Aorta (tissue), 5 donors: ENCODE measurements at places on chromosomes 6 and 20. TPM values are rescaled to one million over a fixed set of nuclear protein-coding genes. Genes with fewer than 3 reads are reported as not detected.

The PCED1A gene
- total RNA-seq = 50.7 TPM

The HSD17B8 gene
- total RNA-seq = 2.7 TPM

The DDX27 gene
- total RNA-seq = 23.3 TPM

The CLIC5 gene
- total RNA-seq = 3.7 TPM

The PPP1R11 gene
- total RNA-seq = 40.0 TPM

The ERVFRD-1 gene
- 0.12 TPM for total RNA-seq

DNA sequence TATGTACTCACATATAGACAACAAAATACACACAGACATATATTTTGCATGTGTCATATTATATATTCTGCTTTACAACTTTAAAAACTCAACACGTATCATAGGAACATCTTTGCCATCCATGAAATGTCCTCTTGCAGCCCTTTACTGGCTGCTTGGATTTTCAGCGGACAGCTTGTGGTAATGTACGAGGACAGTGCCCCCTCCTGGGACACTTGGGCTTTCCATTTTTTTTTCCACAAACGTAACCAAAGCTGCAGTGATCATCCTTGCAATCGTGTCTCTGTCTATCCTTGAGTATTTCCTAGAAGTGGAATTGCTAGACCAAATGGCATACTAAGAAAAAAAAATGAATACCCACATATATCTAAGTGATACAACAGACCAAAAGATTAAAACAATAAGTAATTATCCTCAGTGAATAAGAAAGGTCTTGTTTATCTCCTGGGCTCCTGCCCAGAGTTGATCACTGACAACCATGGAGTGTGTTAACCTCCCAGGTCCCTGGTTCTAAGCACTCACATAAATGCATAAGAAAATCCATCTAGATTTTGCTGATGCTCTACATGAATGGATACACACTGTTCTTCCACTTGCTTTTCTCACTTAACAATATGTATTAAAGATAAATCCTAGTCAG lies 18.1 kb downstream of the BPI start:
- DNase-seq = no peak
- no peaks in the 10 kb centered on the region for H3K27me3 ChIP-seq
- no peak overlapping the region for H3K27ac ChIP-seq
- no peak overlapping the region for H3K4me3 ChIP-seq

- peaks cover 8% of the 10 kb centered on the region for H3K4me1 ChIP-seq
- no peak overlapping the region for H3K27ac ChIP-seq
- H3K36me3 ChIP-seq = no peaks in the 10 kb centered on the region
- H3K4me3 ChIP-seq = no peak overlapping the region
- no peaks in the 10 kb centered on the region for H3K27me3 ChIP-seq
Observed at GRCh38 chr6:167856474-167856873, 29.8 kb downstream of the AFDN start.

DNA sequence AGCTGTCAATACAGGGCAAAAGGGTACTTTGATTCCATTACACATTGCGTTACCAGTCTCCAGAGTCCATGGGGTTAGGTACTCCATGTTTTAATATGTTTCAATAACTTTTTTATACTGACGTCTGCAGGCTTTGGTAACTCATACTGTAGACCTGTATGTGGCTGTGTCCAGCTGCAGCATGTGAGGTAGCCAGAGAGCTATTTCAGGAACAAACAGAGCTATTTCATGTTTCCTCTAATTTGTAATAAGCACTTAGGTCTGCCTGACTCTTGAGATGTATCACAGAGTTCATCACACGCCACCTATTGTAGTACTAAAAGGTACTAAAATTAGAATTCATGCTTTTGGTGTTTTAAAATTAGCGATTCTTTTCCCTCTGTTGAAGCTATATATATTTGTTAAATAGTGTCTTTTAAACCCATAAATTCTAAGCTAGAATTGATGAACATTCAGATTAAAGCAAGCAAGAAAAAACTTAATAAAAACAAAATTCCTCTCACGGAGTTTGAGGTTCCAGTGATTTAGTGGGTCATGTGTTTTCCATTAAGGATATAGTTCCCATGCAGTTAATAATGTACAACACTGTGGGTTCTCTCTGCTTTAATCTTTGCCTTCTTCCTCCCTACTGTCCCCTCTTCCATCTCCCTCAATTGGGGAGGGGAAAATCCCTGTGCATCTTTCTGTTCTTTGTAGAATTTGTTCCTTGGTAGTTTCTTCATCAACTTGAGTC lies 37.0 kb downstream of the FOXO3 start:
- no peak overlapping the region for H3K27ac ChIP-seq
- no peak overlapping the region for H3K4me3 ChIP-seq
- H3K4me1 ChIP-seq = peaks cover 24% of the 10 kb centered on the region
- DNase-seq = no peak

GRCh38 chr6:29886701-29887100 lies 55.6 kb upstream of the HLA-A start:
- H3K27ac ChIP-seq = no peak overlapping the region
- no peaks in the 10 kb centered on the region for H3K36me3 ChIP-seq
- peak overlapping the region; percentile 14 for H3K4me3 ChIP-seq
- no peaks in the 10 kb centered on the region for H3K4me1 ChIP-seq
- H3K27me3 ChIP-seq = no peaks in the 10 kb centered on the region

- H3K4me1 ChIP-seq = no peaks in the 10 kb centered on the region
- no peak for DNase-seq
- no peaks in the 10 kb centered on the region for H3K36me3 ChIP-seq
- H3K27ac ChIP-seq = no peak overlapping the region
- H3K27me3 ChIP-seq = no peaks in the 10 kb centered on the region
Observed at GRCh38 chr6:95648636-95649035, 71.3 kb downstream of the MANEA start.

GRCh38 chr20:59988141-59988540 lies 29.9 kb downstream of the CDH26 start:
- H3K4me3 ChIP-seq = no peak overlapping the region
- no peaks in the 10 kb centered on the region for H3K4me1 ChIP-seq
- no peaks in the 10 kb centered on the region for H3K36me3 ChIP-seq
- DNase-seq = no peak

DNA sequence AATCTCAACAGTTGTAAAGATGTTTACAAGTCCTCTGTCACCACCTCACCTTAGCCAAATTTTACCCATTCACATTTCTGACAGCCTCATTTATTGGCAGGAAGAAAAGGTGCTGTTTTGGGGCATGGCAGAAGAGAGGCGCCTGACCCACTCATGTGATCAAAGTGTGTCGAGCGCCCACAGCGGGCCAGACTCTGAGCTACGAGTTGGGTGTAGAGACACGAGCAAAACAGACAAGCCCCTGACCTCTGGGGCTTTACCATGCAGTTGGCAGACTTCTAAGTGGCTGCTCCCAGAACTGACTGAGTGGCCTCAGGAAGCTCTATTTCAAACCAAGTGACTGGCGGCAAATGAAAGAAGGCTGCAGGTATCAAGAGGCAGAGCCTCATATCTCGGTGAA lies 167.0 kb downstream of the SOBP start:
- H3K4me3 ChIP-seq = no peak overlapping the region
- no peaks in the 10 kb centered on the region for H3K36me3 ChIP-seq
- DNase-seq = no peak
- H3K27ac ChIP-seq = no peak overlapping the region

DNA sequence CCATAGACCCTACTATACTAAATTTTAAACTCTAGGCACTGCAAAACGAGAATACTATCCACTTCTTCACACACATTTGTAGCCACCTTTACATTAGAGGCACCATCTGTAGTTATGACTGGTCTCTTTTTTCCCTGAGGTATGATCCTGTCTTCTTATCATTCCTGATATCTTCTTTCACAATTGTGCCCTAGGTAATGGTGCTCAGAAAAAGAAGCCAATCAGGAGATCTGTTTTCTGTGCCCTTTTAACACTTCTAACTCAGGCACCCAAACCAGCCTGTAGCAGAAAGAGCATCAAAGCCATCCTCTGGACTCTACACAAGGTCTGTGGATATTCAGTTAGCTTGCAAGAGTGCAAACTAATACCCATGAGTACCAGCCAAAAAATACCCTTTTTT lies 149.7 kb upstream of the SGK1 start:
- no peak for DNase-seq
- no peaks in the 10 kb centered on the region for H3K36me3 ChIP-seq
- no peak overlapping the region for H3K4me3 ChIP-seq
- no peak overlapping the region for H3K27ac ChIP-seq
- H3K27me3 ChIP-seq = no peaks in the 10 kb centered on the region
- no peaks in the 10 kb centered on the region for H3K4me1 ChIP-seq

- no peaks in the 10 kb centered on the region for H3K27me3 ChIP-seq
- no peak for DNase-seq
- no peaks in the 10 kb centered on the region for H3K36me3 ChIP-seq
- H3K27ac ChIP-seq = peak overlapping the region; percentile 64
- no peak overlapping the region for H3K4me3 ChIP-seq
Observed at GRCh38 chr6:1575210-1576041, 34.3 kb upstream of the FOXC1 start.

GRCh38 chr6:15089569-15090144 lies 156.2 kb upstream of the JARID2 start:
- no peaks in the 10 kb centered on the region for H3K27me3 ChIP-seq
- no peaks in the 10 kb centered on the region for H3K36me3 ChIP-seq
- H3K27ac ChIP-seq = no peak overlapping the region
- no peak for DNase-seq
- H3K4me3 ChIP-seq = no peak overlapping the region
- H3K4me1 ChIP-seq = no peaks in the 10 kb centered on the region

DNA sequence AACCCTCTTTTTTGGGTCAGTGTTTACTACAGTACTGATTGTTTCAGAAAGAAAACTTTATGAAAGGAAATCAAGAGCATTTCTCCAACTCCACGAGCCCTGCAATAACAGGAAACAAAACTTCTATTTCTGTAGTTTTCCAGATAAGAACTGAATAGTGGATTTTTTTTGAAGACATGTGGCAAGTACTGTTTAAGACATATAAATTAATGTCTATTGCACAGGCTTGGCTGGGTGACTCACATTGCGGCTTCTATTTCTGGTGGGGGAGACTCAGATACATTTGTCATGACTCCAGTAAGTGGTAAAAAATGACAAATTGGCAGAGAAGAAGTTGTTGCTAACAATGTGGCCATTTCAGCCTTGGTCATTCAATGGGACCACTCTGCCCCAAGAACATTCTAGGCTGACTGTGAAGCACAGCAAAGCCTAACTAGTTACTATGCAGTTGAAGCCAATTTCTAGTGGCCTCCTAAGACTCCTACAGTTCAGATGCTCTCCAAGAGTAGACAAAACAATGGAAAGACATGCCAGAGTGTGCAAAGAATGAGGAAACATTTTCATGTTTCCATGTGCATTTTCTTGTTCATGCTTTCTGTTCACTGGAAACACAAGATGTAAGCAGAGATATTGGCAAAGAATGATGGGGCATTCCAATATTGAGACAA lies 200.9 kb downstream of the EDN1 start:
- peak; percentile 75 for DNase-seq
- H3K4me1 ChIP-seq = peaks cover 2% of the 10 kb centered on the region
- H3K27me3 ChIP-seq = no peaks in the 10 kb centered on the region
- peak overlapping the region; percentile 45 for H3K27ac ChIP-seq
- no peak overlapping the region for H3K4me3 ChIP-seq
- no peaks in the 10 kb centered on the region for H3K36me3 ChIP-seq

- no peak overlapping the region for H3K4me3 ChIP-seq
- no peaks in the 10 kb centered on the region for H3K36me3 ChIP-seq
- no peaks in the 10 kb centered on the region for H3K27me3 ChIP-seq
- no peak for DNase-seq
- H3K4me1 ChIP-seq = no peaks in the 10 kb centered on the region
- no peak overlapping the region for H3K27ac ChIP-seq
Observed at GRCh38 chr6:161922631-161923119, 648.8 kb upstream of the AGPAT4 start.

- H3K4me1 ChIP-seq = peaks cover 10% of the 10 kb centered on the region
- no peak overlapping the region for H3K27ac ChIP-seq
- peaks cover 3% of the 10 kb centered on the region for H3K36me3 ChIP-seq
- no peak overlapping the region for H3K4me3 ChIP-seq
- DNase-seq = no peak
Observed at GRCh38 chr6:116034327-116034726, 26.4 kb downstream of the FRK start.

- no peaks in the 10 kb centered on the region for H3K36me3 ChIP-seq
- peaks cover 2% of the 10 kb centered on the region for H3K4me1 ChIP-seq
- no peaks in the 10 kb centered on the region for H3K27me3 ChIP-seq
- H3K4me3 ChIP-seq = no peak overlapping the region
- no peak for DNase-seq
- H3K27ac ChIP-seq = no peak overlapping the region
Observed at GRCh38 chr6:150886155-150886554, 20.7 kb downstream of the MTHFD1L start.
